ENCODE measurements at places on chromosomes 7 and 10.

DNA sequence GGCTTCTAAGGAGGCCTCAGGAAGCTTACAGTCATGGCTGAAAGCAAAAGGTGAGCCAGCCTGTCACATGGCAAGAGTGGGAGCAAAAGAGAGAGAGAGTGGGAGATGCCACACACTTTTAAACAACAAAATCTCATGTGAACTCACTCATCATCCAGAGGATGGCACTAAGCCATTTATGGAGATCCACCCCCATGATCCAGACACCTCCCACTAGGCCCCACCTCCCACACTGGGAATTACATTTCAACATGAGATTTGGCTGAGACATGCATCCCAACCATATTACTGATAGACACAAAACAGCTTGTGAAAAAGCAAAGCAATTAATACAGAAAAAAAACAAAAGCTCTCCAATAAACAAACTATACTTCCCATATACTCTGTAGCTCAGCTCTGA is 210.3 kb downstream of the GALNT17 start:
- no peak for DNase-seq

- no peak for DNase-seq
Measured at GRCh38 chr10:129416956-129417765, 49.9 kb upstream of the MGMT start.

GRCh38 chr7:81526971-81527370 is 242.9 kb downstream of the HGF start:
- no peak for DNase-seq

- DNase-seq, result no peak
Measured at GRCh38 chr10:12308057-12308456, 41.3 kb upstream of the CAMK1D start.

Measured in H7 (cell line).